ENCODE measurements at places on chromosomes 1 and 21.

GRCh38 chr1:156497078-156497742 is 3.4 kb downstream of the MEF2D start:
- DNase-seq: no peak

GRCh38 chr1:94110021-94110761 is 10.8 kb downstream of the ABCA4 start:
- DNase-seq: no peak

DNA sequence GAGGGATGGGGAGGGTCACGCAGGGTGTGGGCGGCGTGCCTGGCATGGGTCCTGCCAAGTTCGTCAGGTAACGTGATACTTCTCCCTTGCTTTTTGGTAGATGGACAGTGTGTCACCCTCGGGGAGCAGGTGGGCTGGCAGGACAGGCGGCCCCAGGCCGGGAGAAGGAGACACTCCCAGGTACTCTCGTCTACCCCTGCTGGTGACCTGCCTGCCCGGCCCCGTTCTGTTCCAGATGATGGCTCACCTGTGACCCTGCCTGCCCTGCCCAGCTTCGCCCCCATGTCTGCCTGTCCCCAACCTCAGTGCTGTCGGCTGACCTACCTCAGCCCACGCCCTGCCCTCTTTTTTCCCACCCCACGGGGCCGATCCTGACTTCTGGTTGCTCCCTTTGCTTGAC is 144.7 kb downstream of the PCBP3 start:
- DNase-seq: no peak

GRCh38 chr1:159084152-159084551 is 7.6 kb upstream of the AIM2 start:
- DNase-seq: no peak

- DNase-seq: no peak
These were observed 63.2 kb upstream of the EPS8L3 start for GRCh38 chr1:109826930-109827349.

- peak; percentile 64 for DNase-seq
These were observed 7.0 kb upstream of the TRIM45 start for GRCh38 chr1:117128323-117129079.

DNA sequence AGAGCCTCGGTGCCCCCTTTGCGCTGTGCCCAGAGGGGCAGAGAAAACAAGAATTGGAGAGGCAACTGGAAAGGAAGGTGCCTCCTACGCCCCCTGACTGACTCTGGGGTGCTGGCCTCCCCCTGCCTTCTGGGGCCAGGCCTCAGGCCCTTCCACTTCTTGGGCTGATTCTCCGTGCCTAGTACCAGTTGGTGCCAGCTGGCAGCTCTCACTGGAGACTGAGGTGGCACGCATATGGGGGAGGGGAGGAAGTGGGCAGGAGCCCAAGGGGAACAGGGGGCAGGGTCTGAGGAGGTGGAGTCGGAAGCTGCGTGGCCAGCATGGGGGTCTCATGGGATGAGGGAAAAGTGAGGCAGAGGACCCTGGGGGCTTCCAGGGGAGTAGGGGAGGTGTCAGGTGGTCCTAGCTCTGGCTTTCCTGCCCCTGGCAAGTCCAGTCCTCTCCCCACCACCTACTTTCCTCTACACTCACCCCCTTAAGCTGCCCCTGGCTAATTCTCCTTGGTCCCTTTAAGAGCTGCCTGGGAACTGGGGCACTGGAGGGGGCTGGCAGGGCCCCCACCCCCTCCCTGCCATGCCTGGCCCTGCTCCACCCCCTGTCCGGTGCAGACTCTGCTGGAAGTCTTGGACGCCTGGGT is 6.5 kb upstream of the SEMA4A start:
- no peak for DNase-seq

DNA sequence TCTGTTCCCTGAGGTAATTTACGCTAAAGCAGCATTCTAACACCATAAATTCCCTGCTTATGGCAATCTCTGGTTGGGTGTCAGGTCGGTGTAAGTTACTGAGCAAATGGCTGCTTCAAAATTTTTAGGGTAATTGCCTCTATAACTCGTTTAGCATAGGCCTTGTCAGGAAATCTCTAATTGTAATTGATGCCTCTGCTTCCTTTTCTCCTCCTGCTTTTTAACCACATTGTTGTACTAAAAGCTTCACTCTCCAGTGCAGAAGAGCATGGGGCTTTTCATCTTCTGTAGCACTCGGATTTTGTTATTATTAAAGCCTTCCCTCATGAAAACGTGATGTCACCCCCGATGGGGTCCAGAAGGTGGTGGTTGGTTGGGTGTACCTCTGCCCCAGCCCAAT is 141.6 kb upstream of the NBPF11 start:
- no peak for DNase-seq

DNA sequence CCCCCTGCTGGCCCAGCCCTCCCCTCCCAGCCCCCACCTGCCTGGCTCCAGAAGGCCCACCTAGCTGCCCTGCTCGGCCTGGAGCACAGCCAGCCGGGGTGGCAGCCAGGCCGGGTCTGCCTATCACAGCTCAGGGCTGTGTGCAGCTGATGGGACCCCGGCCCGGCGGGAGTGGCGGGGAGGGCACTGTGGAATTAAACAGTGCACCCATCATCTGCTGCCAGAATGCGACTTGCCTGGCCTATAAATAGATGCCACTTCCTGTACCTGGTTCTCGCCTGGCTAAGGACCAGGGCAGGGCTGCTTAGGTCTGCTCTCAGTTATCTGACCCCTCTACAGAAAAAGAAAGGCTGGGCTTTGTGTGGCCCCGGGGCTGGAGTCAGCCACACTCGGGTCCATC is 98.2 kb upstream of the VAMP3 start:
- DNase-seq: no peak

- no peak for DNase-seq
These were observed 701 bp upstream of the MUTYH start for GRCh38 chr1:45340816-45341466.

GRCh38 chr21:29904359-29905282 is 35.2 kb downstream of the GRIK1 start:
- peak; percentile 84 for DNase-seq

GRCh38 chr1:245090491-245091090 is 64.2 kb upstream of the KIF26B start:
- no peak for DNase-seq

DNA sequence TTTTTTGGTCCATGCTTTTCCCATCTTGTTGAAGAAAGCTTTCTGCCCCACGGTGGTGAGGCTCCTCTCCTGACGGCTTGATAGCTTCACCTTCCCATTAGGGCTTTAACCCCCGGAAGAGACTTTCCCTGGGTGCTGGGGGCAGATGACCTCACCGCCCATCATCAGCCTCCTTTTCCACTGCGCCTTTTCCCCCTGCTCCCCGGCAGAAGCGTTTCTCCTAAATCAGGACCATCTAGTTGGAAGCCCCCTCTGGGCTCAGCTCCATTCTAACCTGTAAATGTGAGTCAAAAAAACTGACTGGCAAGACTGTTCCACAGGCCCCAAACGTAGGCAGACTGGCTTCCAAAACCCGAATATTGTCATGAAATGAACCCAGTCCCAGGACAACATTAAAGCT is 6.7 kb downstream of the POFUT2 start:
- DNase-seq: no peak

DNA sequence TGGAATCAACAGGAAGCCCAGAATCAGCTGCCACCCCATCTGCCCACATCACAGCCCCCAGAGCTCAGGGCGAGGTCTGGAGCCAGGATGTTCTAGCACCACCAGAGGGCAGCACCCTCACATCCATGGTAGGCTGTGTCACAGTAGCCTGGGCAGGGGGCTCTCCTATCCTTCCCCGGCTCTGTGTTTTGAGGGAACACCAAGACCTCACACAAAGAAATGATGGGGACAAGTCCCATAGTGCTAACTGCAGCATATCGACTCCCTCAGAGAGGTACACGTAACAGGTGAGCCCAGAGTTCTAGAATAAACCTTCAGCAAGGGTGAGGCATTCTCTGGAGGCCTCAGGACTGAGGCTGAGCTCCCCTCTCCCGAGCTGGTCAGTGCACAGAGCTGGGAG is 2.3 kb upstream of the KCNC4 start:
- DNase-seq: peak; percentile 42

DNA sequence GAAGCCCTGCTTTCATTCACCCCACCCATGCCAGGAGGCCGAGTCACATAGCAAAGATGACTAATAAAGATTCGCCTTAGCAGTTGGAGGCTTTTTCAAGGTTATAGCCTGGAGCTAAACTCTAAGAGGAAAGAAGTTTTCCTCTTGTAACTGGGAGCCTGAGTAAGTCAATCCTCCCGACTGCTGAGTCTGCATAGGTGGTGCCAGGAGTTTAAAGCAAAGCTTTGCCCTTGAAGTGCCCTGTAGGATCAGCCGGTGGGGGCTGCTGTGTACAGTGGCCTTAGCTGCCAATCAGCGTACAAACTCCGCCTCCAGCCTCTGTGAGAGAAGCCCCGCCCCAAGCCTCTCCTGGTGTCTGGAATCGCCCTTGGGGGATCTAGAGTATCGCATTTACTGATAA is 147.5 kb upstream of the SPATA6 start:
- peak; percentile 8 for DNase-seq

DNA sequence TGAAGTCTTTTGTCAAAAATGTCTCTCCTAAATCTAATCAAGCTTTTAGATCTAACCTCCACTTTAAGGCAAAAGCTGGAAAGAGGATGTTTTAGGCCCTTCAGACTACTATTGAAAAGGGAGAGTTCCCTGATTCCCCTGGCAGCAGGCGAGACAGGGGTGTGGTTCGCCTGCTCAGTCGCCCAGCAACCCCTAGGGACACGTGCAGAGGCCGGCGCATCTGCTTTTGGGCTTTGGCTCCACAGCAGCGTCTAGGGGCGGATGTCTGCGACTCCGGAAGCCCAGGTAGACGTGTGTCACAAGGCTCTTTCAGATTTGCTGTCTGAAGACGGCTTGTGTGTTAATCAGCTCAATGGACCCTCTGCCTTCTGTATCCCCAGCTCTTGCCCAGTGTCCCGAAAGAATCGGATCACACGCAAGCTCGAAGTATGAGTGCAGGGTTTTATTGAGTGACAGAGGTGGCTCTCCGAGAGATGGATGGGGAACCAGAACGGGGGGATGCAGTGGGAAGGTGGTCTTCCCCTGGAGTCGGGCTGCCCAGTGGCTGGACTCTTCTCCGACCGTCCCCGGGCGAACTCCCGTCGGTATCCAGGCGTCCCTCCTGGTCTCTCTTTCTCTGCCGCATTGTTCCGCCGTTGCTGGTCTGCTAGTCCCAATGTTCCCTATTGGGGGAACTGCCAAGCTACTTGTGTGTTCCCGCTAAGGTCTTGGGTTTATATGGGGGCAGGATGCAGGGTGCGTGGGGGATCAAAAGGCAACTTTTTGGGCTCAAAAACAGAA is 45.5 kb downstream of the OLFML2B start:
- no peak for DNase-seq

- no peak for DNase-seq
These were observed 6.7 kb downstream of the SOX13 start for GRCh38 chr1:204079608-204079999.

DNA sequence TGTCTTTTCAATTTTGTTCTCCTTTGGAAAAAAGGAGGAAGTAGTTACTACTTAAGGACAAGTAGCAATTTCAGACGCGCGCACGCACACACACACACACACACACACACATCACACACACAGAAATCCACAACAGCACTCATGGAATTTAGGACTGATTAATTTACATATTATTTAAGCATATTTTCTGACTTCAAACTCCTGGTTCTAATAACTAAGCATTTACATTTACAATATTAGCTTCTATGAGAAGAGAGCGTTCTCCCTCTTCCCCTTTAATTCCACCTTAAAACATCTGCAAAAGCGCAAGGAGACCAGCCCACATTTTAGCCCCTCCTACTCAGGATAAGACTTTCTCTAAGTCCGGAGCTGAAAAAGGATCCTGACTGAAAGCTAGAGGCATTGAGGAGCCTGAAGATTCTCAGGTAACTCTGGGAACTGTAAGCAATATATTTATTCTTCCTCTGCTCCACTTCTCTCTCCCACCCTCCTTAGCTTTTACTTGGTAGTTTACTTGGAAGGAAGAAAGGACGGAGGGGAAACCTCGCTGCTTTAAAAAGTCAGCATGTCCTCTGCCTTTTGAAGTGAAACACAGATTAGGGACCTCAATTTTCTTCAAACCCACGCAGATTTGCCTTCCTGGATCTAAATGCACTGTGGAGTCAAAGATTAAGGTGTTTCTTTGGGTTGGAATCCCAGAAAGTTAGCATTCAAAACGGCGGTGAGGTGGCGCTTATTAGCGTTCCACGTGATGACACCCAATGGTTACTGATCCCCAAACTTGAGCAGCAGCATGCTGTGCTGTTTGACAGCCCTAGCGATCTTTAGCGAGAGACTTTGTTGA is at the start of gene PLA2G4A:
PLA2G4A (plus strand) TSS at position 339 of the 844 bp plus-strand sequence. CDS start 25,406 bp downstream, outside the sequence.
- DNase-seq: peak; percentile 77

- peak; percentile 28 for DNase-seq
These were observed 788 bp downstream of the ISG15 start for GRCh38 chr1:1013922-1014648.

GRCh38 chr1:52393174-52393573 is 11.0 kb downstream of the ORC1 start:
- no peak for DNase-seq

DNA sequence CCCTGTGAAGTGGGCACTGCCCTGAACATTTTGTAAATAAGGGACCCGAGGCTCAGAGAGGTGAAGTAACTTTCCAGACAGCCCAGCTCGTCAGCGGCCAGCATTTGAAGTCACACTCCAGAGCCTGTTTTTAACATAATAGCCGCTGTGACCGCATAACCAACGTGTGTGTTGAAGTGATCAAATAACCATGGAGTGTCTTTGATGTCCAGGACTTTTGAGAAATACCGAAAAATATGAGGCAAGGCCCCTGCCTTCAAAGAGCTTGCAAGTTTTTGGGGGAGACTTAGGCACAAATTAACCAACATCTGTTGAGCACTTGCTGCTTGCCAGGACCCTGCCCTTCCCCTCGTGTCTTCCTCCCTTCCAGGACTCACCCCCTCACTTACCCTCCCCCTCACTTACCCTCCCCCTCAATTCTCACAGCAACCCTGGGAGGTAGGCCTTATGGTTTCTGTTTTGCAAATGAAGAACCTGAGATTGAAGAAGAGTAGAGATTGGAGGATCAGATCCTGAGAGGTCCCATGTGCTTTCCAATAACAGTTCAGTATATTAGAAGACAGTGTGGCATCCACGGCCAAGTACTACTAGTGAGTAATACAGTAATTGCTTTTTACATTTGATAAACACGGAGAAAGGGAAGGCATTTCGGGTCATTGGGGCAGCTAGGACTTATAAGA is 1.3 kb upstream of the SLC16A1 start:
- DNase-seq: peak; percentile 97

- peak; percentile 36 for DNase-seq
These were observed 643.4 kb downstream of the SMYD3 start for GRCh38 chr1:245863566-245864184.

DNA sequence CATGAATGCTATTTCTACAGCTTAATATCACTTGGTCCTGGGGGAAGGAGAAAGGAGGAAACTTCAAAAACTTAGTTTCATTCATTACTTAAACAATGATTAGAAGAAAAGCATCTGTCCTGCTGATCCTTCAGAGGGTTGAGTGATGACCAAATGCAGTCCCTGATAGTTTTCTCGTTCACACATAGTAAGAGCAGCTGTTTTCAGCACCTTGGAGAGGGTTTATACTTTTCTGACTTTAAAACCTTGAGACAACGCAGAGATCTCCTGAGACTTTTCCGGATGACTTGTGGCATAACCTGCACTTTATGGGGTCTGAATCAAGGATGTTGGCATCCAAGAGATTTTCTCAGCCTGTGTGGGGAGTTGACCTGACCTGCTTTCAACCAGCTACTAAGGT is 94.0 kb upstream of the KCND3 start:
- peak; percentile 17 for DNase-seq

All from fibroblast of mammary gland (primary cell).